ENCODE measurements at places on chromosomes 6 and 20. TPM values are rescaled to one million over a fixed set of nuclear protein-coding genes. Genes with fewer than 3 reads are reported as not detected.

The LY6G6F gene
- not detected for total RNA-seq

The EFCAB8 gene
- 0.07 TPM for total RNA-seq

The DCBLD1 gene
- 43.4 TPM for total RNA-seq

The RAET1L gene
- total RNA-seq, result not detected

The SPATA25 gene
- total RNA-seq, result 0.59 TPM

The FAM209B gene
- total RNA-seq, result not detected

The KCNS1 gene
- total RNA-seq, result 0.20 TPM

The MMP24OS gene
- total RNA-seq, result 5.0 TPM

The CLDN20 gene
- total RNA-seq, result not detected

The ZSCAN31 gene
- total RNA-seq, result 19.7 TPM

The OTOR gene
- not detected for total RNA-seq

The VGLL2 gene
- not detected for total RNA-seq

The TMC2 gene
- not detected for total RNA-seq

The CCHCR1 gene
- total RNA-seq, result 16.3 TPM

The ARFRP1 gene
- total RNA-seq, result 49.0 TPM

The SEL1L2 gene
- not detected for total RNA-seq

Measured in pulmonary artery endothelial cell (primary cell).